Activated CD4-positive, CD25-positive, alpha-beta regulatory T cell (primary cell): ENCODE measurements at places on chromosomes 6 and 20.

DNA sequence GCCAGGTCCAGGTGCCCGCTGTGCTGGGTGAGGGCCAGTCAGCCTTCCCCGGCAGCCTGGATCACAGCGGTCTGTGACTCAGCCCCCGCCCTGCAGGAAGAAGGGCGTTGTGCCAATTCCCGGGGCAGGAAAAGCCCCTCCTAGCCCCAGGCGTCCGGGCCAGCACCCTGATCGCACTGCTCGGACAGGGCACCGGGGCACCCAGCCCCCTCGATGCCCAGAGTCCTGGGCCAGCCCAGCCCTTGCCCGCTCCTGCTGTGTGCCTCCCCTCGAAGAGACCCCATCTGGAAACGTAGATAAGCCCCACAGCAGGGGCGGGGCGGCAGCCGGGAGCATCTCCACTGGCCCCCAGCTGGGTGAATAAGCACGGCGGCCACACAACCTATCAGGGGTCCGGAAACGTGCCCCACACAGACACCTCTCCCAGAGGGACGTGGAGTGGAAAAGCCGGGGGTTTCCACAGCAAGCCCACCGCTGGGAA is 9.9 kb downstream of the LAMA5 start:
- DNase-seq = no peak

- DNase-seq = no peak
Observed at GRCh38 chr6:136582711-136583471, 32.7 kb upstream of the MAP7 start.

GRCh38 chr6:67698534-67698933 is 936.5 kb upstream of the ADGRB3 start:
- DNase-seq = no peak

DNA sequence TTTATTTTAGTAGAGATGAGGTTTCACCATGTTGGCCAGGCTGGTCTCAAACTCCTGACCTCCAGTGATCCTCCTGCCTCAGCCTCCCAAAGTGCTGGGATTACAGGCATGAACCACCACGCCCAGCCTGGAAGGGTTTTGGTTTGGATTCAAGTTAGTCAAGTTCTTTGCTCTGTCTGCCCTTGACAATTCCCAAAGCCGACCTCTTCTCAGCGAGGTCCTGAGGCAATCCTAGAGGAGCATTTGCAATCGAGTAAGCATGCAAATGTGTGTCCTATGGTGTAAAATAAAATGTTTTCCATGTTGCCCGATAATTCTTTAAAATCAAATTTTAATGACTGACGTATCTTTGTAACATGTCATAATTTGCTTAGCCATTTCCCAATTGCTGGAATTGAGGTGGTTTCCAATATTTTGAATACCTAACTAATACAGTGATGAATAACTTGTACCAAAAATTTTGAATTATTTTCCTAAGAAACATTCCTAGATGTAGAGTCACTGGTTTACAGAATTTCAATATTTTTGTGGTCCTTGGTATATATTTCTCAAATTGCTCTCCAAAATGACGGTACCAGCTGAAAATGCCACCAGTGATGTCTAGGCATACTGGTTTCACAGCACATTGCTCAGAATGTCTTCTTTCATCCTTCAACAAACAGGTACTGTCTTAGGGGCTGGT is 38.7 kb downstream of the GTF2H5 start:
- no peak for DNase-seq

- no peak for DNase-seq
Observed at GRCh38 chr6:88567696-88568095, 395.7 kb downstream of the RNGTT start.

DNA sequence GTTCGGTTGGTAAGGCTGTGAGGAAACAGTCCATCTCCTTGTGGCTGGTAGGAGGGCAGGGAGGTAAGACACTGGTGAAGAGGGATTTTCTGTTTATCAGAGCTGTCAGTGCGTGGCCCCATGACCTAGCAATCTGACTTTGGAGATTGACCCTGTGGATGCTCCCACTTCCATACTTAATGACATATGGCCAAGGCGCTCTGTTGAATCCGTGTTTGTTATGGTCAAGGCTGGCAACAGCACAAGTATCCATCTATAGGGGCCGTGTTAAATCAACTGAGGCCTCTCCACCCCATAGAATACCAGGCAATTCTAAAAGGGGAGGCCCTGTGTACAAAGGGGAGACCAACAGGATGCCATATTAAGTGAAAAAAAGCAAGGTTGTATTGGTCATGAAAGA is 25.6 kb upstream of the FOXC1 start:
- DNase-seq = no peak

- no peak for DNase-seq
Observed at GRCh38 chr20:39944861-39945260, 744.2 kb downstream of the MAFB start.

DNA sequence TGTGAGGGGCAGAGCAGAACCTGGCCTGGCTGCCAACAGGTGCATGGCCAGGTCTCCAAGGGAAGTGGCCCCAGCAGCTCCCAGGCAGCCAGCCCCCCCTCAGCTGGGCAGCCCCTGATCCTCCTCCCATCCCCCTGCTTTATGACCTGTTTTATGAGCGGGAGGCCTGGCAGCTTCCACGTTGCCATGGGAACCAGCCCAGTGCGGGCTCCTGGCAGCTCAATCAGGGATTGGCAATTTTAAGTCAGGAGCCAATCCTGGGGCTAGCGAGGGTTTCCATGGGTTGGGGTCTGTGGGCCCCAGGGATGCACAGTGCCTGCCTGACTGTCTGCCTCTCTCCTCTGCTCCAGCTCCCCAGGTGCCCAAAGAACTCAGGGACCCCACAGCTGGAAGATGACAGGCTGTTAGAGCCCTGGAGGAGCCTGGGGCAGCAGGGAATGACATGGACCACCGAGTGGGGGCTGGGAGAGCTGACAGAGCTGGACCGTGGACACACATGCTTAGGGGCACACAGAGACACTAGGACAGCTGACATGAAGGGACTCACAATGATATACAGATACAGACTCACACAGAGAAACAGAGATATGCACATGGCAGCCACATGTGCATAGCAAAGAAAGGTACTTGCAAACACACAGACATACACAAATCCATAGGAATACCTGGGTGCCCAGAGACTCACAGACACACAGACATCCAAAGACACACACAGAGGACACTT is 56.5 kb upstream of the SIRPA start:
- DNase-seq = no peak

DNA sequence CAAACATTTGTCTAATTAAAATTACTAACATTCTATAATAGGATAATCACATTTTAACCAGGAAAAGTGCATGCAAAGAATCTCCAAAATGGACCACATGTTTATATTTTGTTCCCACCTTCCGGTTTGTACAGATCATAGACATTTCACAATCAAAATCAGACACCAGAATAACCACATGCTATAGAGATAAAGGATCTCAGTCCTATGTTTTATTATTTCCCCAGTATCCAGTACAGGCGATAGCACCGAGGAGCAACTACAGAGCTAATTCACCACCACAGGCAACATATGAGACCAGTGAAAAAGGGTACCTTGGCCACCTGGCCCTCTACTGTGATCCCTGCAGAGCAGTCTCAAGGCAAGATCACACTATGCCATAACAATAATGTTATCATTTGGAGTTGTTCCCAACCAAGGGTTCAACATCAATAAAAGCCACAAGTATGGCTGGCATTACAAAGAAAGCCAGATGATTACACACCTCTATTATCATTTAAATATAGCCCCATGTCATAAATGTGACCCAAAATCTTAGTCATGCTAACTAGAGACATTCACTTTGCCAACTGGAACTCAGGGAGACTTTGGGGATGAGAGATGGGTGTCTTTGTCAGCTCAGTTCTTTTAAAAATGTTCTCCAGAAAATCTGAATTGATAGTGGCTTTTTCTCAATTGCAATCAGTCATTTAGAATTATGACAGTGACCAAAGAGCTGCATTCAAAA is 46.7 kb downstream of the RALGAPA2 start:
- no peak for DNase-seq

GRCh38 chr6:47631269-47631772 is 67.1 kb upstream of the ADGRF4 start:
- DNase-seq = no peak

DNA sequence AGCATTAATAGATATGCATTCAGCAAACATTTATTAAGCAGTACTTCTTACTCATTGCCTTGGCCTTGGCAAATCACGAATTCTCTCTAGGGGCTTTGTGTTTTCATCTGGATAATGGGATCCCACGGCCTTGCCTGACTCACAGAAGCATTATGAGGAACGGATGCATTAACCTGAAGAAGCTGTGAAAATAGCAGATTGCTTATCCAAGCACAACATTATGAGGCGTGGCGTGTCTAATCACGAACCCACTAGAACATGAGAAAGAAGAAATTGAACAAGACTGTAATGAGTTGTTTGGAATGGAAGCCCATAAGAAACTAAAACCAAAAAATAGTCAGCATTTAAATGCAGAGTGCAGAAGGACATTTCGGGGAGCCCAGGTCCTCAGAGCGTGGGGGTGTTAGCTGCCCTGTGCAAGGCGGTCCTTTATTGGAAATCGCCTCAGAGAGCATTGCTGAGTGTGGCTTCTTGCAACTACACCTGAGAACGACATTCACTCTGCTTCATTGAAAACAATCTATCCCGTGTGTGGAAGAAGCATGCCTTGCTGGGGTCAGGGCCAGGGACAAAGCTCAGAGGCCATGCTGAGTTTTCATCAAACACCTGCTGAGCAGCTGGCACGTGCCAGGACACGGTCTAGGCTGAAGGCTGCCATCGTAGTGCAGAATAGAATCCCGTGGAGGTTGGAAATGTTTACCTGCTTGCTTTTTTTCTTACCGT is 179.9 kb downstream of the ZDHHC14 start:
- DNase-seq = no peak

- no peak for DNase-seq
Observed at GRCh38 chr6:26048590-26048989, 38.6 kb upstream of the HFE start.

DNA sequence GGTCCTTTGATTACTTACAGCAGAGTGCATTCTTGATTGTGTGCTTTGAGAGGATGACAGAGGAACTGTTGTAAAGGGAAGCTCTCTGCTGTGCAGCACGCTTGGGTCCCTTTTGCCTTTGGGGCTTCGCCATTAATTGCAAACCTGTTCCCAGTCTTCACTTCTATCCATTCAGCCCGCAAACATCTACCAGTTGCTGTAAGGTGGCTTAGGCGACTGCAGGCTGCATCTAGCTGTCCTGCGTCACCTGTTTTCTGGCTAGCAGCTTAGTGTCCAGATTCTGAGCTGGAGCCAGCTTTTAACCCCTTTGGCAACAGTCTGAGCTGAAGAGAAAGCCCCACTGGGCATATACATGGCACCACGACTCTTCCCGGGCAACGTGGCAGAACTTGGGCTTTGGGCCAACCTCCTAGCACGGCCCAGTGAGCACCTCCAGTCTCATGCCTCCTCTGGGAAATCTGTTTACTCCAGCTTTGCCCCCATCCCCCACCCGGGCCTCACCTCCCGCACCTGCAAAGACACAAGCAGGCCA is 2.5 kb upstream of the FASTKD5 start:
- DNase-seq = no peak

- no peak for DNase-seq
Observed at GRCh38 chr20:35604449-35604747, 11.2 kb upstream of the SPAG4 start.

DNA sequence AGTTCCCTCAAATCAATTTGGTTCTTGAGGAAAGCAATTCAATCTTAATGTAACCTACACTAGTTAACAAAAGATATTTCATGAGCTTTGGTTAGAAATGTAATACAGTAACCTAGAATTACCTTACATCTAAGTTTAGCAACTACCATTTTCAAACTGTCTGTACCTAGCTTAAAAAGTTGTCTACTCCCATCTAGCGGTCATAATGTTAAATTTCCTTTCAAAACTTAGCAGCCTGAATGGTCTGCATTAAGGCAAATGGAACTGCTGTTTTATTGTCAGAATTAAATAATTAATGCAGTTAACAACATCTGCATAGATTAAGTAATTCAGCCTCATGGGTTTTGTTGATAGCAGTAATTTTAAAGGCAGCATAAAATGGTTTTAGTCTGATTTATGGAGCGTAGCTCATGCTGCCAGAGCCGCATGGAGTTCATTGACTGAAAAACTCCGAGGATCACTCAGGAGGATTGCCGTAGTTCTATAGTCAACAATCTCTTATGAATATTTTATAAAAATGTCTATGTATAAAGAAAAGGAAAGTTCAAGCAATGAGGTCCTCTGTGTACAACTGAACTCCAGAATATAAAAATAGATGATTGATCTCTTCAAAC is 485.4 kb upstream of the MANEA start:
- DNase-seq = no peak

- no peak for DNase-seq
Observed at GRCh38 chr6:40227735-40228134, 293.5 kb upstream of the MOCS1 start.

GRCh38 chr6:112909781-112910180 is 562.7 kb downstream of the RFPL4B start:
- DNase-seq = no peak

DNA sequence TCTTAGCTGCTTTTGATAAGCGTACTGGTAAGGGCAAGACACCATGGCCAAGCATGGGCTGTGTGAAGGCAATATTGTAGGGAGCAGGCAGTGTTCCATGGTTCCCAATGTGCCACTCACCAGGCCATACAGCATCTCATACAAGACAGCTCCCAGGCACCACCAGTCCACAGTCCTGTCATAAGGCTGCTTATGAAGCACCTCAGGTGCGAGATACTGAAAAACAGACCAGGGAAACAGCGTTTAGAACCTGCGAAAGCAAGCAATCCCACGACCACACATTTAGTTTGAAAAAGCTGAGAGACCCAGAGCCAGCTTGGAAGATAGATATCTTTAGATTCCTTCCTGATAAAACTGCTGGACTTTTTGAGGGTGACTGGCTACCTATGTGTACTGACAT is 119.1 kb upstream of the SLC2A12 start:
- DNase-seq = no peak

DNA sequence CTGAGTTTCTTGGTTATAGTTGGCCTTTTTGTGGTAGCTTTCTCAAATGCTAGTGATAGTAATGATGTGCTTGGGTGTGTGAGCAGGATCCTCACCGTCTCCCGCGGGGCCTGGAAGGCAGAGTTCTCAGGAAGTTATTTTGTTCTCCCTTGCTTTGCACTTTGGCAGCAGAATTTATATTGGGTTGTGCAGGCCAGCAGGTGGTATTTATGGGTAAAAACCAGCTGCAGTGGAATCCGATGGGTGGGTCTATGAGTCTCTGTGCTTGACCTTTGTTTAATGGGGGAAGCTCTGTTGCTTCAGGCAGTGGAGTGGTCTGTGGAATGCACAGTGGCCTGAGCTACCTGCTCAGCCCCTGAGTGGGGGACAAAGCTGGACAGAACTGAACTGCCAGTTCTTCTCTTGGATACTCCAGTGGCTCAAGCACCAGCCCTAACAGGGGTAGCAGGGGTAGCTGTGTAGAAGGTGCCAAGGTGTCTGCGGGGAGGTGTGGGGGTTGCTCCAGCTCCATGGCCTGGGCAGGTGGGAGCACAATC is 27.3 kb downstream of the IGF2R start:
- DNase-seq = no peak

GRCh38 chr6:158849899-158850806 is 31.0 kb upstream of the EZR start:
- DNase-seq = no peak

DNA sequence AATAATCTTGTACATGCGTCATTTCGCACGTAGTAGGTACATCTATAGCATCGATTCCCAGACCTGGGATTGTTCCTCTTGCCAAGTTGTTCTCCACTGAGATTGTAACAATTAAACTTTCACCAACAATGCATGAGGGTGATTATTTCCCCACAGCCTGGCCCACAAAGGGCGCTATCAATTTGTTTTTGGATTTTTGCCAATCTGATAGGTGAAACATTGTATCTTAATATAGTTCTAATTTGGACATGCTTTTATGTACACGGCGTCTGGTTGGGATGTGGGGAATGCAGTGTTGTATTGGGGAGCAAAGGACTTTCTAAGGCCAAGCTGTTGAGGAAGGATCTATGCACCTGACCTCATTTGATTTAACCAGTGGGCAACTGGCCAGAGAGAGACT is 59.5 kb downstream of the VEGFA start:
- DNase-seq = no peak
